ENCODE measurements at places on chromosomes 4 and X. TPM values are rescaled to one million over a fixed set of nuclear protein-coding genes. Genes with fewer than 3 reads are reported as not detected.

TEC gene
- 2.1 TPM for total RNA-seq

EDNRA gene
- 0.91 TPM for total RNA-seq

ADD1 gene
- 223 TPM for total RNA-seq

TLL1 gene
- total RNA-seq = 3.4 TPM

MED14 gene
- 59.1 TPM for total RNA-seq

DNA sequence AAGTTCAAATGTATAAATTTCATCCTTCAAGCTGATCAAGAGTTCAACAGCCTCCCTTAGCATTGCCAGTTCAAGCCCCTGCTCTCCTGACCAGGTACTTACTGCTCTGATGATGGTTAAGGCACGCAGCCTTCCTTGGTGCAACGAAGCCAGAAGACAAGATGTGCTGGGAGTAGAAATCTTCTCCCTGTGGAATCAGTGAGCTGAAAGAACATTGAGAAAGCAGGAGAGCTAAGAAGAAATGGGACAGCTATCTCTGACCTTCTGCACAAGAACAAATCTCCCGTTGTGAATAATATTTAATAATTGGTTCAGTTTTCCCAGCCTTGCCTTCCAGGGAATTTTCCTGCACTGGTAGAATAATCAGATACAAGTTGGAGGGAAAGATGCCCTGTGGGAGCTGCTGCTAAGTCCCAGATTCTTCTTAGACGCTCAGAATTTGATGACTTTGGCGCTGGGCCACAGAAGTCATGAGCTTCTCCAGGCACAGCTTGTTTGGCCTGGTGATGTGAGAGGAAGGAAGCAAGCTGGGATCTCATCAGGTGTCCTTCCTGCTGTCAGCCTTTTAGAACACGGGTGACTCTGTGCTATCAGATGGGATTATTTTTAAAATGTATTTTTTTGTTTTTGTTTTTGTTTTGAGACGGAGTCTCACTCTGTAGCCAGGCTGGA lies 77.8 kb downstream of the CD38 start:
- H3K36me3 ChIP-seq = no peaks in the 10 kb centered on the region
- no peaks in the 10 kb centered on the region for H3K4me1 ChIP-seq
- H3K27ac ChIP-seq = no peak overlapping the region
- H3K4me3 ChIP-seq = no peak overlapping the region
- H3K27me3 ChIP-seq = no peaks in the 10 kb centered on the region

DNA sequence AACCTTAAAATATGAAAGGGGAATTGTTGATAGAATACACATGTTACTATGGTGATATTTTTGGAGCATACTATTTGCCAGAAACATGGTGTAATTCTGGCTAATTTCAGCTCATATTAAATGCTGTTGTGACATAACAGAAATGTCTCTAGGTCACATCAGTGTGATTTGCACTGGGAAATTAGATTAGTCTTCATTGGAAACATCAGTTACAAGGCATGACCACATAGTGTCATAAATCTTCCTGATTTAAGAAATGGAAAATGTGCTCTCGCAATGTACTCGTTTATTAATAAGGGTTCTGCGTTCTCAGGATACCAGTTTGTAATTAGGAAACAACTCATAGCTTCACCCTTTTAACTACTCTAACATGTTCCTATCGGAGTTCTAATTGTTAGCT lies 72.9 kb upstream of the GYPA start:
- no peak overlapping the region for H3K27ac ChIP-seq
- H3K27me3 ChIP-seq = no peaks in the 10 kb centered on the region

DNA sequence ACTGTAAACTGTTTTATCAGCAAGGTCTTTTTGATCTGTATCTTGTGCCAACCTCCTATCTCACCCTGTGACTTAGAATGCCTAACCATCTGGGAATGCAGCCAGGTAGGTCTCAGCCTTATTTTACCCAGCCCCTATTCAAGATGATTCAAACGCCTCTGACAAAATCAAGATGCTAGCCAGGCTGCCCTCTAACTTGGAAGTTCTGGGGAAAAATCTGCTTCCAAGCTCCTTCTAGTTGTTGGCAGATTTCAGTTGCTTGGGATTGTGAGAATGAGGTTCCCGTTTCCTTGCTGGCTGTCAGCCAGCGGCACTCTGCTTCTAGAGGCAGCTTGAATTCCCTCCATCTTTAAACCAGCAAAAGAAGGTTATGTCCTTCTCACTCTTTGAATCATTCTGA lies 34.7 kb downstream of the LUZP4 start:
- H3K27me3 ChIP-seq = no peaks in the 10 kb centered on the region
- H3K4me3 ChIP-seq = no peak overlapping the region
- no peaks in the 10 kb centered on the region for H3K4me1 ChIP-seq
- no peak for DNase-seq
- no peaks in the 10 kb centered on the region for H3K36me3 ChIP-seq

Data from colonic mucosa (tissue), 4 donors.